ENCODE measurements at places on chromosomes 16 and 17.

- no peak for DNase-seq
These were observed 176.6 kb downstream of the RAB11FIP4 start for GRCh38 chr17:31568121-31568520.

DNA sequence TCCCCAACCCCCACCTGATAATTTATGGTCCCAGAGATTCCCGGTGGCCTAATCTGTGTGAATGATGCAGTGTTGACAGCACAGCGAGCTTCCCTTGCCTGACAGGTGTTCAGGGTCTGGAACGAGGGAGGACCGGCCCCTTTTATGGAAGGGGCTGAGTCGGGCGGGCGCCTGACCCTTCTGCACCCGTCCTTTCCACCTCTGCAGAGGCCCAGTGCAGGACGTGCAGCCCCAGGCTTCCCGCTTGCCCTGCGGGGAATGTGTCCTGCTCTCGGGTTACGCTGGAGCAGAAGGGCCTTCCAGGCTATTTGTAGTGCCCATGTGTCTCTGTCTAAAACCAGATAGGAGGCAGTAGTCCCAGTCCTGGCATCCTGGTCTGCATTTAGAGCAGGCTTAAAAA, 16.2 kb downstream of the SMTNL2 start:
- no peak for DNase-seq

DNA sequence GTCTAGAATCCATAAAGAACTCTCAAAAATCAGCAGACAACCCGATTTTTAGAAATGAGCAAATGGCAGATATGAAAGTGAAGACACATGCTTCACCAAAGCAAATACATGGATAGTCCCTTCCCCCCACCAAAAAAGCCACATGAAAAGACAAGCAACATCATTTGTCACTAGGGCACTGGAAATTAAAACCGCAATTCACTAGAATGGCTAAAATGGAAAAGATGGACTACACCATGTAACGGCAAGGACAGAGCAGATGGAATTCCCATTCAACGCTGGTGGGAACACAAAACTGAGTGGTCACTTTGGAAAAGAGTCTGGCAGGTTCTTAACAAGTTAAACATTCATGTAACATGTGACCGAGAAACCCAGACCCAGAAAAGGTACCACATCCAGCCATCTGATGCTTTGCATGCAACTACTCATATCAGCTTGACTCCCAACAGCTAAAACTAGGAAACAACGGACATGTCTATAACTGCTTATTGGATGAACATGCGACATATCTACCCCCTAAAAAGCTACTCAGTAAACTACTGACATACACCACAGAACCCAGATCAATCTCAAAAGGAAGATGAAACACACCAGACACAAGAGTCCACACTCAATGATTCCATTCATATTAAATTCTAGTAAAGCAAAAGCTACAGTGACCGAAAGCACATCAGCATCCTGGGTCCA, 132.6 kb downstream of the ZNF778 start:
- no peak for DNase-seq

GRCh38 chr17:44529864-44530263, 26.7 kb upstream of the GPATCH8 start:
- no peak for DNase-seq

- no peak for DNase-seq
These were observed 5.4 kb downstream of the SLC47A1 start for GRCh38 chr17:19539040-19539399.

DNA sequence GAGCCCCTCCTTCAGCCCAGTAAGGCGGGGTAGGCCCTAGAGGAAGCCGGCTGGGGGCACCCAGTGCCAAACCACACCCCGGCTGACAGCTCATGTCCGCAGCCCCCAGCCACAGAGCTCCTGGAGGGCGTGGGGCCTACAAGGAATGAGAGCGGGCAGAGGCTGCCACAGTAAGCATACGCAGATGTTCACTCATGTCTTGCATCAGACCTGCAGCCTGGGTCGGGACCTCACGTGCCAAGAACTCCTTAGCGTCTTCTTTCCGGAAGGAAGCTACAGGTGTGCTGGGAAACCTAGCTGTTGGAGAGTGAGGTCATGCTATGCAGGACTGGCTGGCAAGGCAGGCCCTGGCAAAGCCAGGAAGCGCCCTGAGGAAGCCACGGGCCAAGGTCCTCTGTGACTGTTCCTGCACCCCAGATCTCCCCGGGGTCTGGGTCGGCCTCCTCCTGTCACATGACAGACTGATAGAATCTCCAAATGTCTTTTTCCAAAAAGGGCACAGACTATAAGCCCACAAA, 1.6 kb downstream of the ZNF598 start:
- DNase-seq = no peak

DNA sequence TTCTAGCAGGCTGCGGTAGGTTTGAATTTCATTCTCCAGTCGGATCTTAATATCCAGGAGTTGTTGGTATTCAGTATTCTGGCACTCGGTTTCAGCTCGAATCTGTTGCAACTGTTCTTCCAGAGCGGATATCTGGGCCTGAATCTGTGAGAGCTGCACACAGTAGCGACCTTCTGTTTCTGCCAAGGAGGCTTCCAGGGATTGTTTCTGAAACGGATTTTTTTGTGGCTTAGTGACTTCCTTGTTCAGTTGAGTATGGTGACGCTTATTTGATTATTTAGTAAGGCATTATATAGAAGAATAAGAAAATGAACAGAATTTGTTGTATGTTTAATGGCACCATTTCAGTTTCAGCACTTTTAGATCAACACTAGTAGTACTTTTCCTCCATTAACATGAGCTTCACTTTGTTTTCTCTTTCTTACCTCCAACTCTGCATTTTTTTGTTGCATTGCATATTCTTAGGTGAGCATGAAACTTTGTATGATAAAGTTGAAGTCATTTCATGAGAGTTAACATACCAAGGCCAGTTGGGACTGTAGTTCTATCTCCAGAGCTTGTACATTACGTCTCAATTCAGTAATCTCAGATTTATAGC, 2.8 kb downstream of the KRT10 start:
- DNase-seq = no peak

- DNase-seq = no peak
These were observed 13.8 kb upstream of the SEZ6 start for GRCh38 chr17:29019475-29020181.

GRCh38 chr17:76995387-76996105, 127.3 kb downstream of the MGAT5B start:
- DNase-seq = no peak

- peak; percentile 37 for DNase-seq
These were observed 24.2 kb downstream of the B9D1 start for GRCh38 chr17:19338031-19338990.

DNA sequence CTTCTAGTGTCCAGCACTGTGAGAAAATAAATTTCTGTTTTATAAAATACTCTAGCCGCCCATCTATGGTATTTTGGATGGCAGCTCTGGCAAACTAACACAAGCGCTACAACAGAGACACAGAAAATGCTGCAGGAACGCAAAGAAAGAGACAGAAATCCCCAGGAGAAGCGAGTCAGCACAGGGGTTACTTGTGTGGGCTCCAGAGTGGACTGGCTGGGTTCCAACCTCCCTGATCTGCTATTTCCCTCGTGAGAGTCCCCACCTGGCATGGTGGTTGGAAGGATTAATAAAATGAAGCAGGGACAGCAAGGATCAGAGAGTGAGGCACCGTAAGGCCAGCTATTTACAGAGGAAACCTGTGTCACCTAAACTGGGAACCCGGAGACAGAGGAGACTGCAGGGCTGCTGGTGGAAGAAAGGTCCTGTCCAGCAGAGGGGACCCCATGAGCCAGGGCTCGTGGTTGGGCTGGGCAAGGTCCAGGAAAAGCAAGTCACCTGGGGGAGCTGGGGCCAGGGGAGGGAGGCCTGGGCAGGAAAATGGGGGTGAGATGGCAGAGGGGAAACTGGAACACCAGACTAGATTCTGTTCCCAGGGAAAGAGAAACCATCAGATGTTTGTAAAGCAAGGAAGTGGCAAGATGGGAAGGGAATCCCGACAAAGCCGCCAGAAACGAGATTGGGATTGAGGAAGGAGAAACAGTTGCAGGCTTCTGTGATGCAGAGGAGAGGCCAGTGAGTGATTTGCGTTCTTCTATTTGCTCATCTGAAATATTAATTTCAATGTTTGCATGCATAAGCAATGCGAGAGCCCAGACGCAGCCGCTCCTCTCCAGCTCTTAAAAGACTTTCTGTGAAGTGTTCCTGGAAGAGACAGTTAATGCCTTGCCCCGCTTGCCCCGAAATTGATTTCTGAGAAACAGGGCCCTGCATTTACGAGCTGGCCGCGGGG, 63.0 kb upstream of the TEKT3 start:
- DNase-seq = no peak

GRCh38 chr17:40542558-40543411, 22.5 kb downstream of the CCR7 start:
- DNase-seq = no peak

DNA sequence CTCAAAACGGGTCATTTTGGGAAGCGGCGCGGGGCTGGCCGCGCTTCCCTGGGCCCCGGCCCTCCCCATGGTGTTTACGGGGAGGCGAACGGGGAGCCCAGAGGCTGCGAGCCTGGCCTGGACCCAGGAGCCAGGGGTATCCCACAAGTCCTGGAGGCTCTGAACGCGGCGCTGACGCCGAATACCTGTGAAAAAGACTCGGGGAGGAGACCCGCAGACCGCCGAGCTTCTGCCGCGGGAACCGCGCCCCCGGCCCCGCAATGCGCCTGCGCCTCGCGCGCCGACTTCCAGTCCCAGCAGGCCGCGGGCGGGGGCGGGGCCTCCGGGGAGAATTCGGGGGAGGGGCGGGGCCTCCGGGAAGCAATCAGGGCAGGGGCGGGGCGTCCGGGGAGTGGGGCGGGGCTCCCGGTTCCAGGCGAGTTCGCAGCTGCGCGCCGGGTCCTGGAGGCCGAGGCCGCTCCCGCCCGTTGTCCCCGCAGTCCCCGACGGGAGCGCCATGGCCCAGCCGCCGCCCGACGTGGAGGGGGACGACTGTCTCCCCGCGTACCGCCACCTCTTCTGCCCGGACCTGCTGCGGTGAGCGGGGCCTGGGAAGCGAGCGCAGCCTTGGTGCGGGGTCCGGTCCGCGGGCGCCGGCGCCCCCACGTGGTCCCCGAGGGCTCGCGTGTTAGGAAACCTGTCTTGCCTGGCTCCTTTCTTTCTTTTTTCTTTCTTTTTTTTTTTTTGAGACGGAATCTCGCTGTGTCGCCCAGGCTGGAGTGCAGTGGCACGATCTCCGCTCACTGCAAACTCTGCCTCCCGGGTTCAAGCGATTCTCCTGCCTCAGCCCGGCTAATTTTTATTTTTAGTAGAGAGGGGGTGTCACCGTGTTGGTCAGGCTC, at the start of gene DECR2:
Gene DECR2 (plus strand): TSS at position 418 of the 881 bp plus-strand sequence. CDS start 79 bp downstream, at position 497.
- DNase-seq = peak; percentile 99

DNA sequence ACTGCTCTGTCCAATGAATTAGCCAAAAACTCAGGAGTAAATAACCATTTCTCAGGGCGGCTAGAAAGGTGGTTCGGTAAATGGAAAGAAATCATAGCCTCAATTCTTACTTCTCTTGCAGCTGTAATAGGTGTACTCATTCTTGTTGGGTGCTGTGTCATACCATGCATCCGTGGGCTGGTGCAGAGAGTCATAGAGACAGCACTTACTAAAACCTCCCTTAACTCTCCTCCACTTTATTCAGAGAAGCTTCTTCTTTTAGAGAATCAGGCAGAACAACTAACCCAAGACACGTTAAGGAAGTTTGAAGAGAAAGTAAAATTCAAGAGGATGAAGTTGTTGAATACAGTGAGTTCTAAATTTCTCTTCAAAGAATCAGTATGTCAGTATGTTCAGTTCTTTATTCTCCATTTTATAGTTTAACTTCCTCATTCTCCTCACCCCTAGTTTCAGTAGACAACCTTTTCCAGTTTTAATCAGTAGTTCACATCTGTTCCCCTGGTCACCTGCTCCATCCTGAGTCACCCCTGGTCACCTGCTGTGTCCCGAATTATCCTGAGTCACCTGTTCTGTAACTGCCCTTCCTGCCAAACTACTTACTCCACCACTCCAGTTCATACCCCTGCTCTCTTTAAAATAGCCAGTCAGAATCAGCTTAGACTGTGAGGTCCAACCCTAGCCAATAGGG, 85.9 kb downstream of the EMP2 start:
- DNase-seq = no peak

DNA sequence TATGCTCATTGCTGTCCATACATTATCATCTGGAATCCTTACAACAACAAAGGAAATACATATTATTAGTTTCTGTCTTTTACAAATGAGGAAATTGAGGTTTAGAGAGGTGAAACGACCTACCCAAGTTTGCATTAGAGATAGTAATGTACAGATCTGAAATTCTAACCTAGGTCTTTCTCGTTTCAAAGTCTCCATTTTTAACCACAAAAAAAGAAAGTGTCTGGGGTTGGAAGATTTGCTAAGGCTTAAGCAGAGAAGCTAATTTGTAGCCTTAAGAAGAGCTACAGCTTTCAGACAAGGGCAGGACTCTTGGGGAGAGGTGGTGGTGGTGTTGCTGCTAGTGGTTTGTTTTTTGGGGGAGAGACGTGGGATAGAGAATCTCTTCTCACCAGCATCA, 19.2 kb downstream of the CIITA start:
- no peak for DNase-seq

GRCh38 chr17:14959106-14959648, 305.9 kb downstream of the PMP22 start:
- DNase-seq = no peak

DNA sequence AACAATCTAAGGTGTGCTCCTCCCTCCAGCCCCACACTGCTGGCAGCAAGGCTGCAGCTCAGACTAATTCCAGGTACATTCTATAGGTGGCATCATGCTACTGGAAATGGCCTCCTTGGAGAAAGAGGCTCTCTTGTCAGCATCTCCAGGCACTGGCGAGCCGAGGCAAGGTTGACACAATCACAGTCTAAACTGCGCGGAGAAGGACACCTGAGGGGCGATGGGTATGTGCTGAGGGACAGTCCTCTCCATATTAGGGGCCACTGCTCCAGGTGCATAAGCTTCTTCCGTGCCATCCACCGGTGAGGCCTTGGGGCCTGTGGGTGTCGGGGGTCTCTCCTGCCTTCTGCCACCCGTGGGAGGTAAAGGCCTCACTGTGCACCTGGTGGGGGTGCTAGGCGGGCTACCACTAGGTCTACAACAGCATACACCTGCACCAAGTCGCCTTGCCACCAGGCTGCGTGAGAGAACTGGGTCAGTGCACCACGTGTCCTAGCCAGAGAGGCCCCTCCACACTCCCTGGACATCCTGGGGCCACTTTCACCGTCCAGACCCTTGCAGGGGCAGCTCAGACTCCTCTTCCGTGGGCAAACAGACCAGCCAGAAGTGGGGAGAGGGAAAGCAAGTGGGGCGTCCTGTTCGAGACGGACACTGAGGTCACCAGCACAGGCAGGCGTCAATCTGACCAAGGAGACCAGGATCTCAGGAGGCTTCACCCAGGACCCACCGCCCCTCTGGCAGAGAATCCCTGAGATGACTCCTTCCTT, 12.1 kb upstream of the CBX8 start:
- no peak for DNase-seq

GRCh38 chr17:18064053-18064452, 23.7 kb upstream of the DRG2 start:
- DNase-seq = no peak

- no peak for DNase-seq
These were observed 9.6 kb upstream of the EVPL start for GRCh38 chr17:76036497-76037261.

DNA sequence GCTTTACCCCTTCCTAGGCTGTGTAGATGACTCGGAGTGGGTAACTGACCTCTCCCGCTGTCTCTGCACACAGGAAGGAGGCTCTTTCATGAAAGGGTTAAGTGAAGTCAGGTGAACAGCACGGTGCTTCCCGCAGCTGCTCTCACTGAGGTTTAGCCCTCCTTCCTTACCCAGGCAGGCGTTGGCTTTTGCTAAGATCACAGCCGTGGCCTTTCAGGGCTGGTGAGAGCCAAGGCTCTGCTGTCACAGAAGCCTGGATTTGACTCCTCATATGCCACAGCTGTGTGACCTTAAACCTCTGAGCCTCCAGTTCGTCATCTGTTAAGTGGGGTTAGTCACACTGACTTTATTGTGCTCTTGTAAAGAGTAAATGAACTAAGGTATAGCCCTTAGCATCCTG, 90.9 kb upstream of the PLCG2 start:
- DNase-seq = no peak

All from stimulated activated CD8-positive, alpha-beta memory T cell treated with anti-CD3 and anti-CD28 coated beads, Interleukin-2, amount 100 ng/mL, for 1 hour (primary cell).